Right renal pelvis (tissue), 4 donors: ENCODE measurements at places on chromosomes 16 and 17. TPM values are rescaled to one million over a fixed set of nuclear protein-coding genes. Genes with fewer than 3 reads are reported as not detected.

GRCh38 chr17:73060721-73061120 lies 31.8 kb downstream of the SLC39A11 start:
- DNase-seq, result no peak

- DNase-seq, result no peak
Observed at GRCh38 chr16:27472091-27473020, 70.4 kb downstream of the IL21R start.

GRCh38 chr17:72387969-72388368 lies 267.1 kb downstream of the SOX9 start:
- no peak for DNase-seq

GRCh38 chr17:76561799-76562268 lies 22.0 kb downstream of the PRCD start:
- DNase-seq, result no peak

SPATA22 gene
- 0.55 TPM for polyA plus RNA-seq

- DNase-seq, result no peak
Observed at GRCh38 chr16:11781773-11782172, 15.3 kb downstream of the ZC3H7A start.

KRT15 gene
- 0.96 TPM for polyA plus RNA-seq

- DNase-seq, result no peak
Observed at GRCh38 chr17:59399914-59400313, 68.5 kb downstream of the YPEL2 start.

TRPV2 gene
- polyA plus RNA-seq, result 3.6 TPM

GRCh38 chr17:50190603-50191358 lies 10.7 kb downstream of the COL1A1 start:
- DNase-seq, result no peak

EVI2A gene
- polyA plus RNA-seq, result 1.5 TPM

EXOC3L1 gene
- polyA plus RNA-seq, result 4.8 TPM

DNA sequence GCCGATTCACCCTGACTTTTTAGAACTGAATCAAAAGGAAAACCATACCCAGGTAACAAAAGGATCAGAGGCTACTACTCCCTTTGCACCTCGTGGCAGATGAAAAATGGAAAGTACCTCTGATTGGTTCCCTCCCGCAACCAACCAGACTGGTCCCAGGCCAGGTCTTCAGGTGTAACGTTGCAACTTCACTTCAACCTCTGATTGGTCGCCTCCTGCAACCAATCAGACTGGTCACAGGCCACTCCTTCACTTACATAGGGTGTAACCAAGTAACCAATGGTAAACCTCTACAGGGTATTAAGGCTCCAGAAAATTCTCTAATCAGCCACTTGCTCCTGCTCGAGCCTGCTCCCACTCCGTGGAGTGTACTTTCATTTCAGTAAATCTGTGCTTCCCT lies 89.4 kb downstream of the ADCY9 start:
- DNase-seq, result no peak

- no peak for DNase-seq
Observed at GRCh38 chr17:20208717-20209116, 199.6 kb downstream of the SPECC1 start.

DNA sequence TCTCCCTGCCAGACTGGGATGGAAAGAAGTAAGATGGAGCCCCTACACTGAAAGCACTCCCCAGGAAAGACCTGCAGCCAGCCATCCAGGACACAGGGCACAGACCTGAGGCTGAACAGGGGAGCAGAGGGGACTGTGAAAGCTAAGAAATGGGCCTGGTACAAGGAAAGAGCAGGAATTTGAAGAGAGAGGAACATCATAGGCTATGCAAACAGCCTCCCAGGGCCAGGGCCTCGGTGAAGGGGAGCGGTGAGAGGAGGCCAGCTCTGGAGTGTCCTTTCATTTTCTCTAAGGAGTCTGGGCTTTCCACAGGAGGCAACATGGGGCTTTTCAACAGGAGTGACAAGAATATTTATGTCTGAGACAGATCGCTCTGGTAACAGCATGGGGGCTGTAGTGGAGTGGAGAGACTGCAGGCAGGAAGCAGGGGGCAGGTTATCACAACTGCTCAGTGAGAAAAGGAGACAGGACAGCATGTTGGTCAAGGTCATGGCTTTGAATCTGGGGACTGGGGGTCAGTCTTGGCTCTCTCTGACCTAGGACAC lies 50.1 kb downstream of the TOM1L2 start:
- DNase-seq, result no peak

GRCh38 chr17:55290492-55291113 lies 25.8 kb downstream of the HLF start:
- DNase-seq, result no peak

DNA sequence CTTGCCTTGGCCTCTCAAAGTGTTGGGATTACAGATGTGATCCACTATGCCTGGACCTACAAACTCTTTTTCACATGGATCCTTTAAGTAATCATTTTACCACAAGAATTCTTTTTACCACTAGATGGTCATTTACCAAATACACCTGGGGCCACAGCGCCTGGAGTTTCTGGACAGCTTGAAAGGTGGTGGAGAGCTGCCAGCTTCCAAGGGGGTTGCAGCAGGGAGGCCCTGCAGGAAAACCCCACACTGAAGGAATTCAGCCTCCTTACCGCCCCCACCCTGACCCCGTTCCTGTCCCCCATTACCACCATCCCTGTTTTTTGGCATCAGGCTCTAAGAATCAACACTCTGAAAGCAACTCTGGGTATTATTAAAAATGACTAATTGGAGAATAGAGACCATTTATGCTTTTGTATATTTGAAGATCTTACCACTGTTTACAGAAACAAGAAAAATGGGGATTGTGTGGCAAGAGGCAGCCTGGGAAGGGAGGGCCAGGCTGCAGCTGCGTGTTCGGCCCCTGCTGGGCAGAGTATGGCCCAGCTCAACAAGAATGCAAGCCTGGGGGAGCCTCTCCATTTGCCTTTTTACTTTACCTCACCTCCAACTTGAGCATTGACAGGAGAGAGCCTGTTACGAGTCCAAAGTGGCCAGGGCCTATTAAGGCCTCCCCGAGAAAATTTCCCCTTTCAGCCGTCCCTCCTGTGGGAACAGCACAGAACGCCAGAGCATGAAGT lies 209.9 kb downstream of the ZFHX3 start:
- no peak for DNase-seq

DNASE1L2 gene
- polyA plus RNA-seq, result 1.8 TPM

TEX14 gene
- polyA plus RNA-seq, result 0.47 TPM
